ENCODE measurements at places on chromosomes 6 and 20.

DNA sequence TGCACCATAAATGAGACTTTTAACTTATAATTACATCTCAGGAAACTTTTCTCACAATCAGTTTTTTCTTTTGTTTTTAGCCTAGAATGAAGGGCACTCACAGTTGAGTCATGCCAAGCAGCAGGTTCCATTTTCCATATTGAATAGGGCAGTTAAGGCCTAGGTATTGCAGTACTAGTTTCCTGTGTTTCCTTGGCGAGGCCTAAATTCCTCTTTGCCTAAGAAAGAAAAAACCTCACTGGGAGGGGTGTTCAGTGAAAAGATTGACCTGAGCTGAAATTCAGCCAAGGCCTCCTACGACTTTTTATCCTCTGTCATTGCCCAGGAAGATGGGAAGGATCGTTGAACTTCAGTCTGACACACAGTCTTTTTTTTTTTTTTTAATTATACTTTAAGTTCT is 85.5 kb downstream of the IMPG1 start:
- DNase-seq: no peak

- no peak for DNase-seq
These were observed 2.7 kb upstream of the CD24 start for GRCh38 chr6:106977246-106977645.

DNA sequence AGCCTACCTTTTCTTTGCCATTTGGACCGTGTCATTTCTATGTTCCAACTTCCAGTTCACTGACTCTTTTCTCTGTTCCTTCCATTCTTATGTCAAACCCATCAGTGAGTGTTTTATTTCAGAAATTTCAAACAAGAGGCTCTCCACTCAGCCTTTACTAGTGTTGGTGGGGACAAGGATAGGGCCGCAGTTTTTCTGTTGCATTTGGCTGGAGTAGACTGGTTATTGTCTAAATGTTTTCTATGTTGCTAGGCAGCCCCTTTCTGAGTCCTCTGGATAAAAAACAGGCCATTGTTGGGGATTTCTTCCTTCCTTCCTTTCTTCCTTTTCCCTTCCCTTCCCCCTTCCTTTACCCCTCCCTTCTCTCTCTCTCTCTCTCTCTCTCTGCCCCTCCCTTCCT is 288.6 kb downstream of the PRKN start:
- no peak for DNase-seq

GRCh38 chr20:6611911-6612605 is 155.4 kb upstream of the BMP2 start:
- DNase-seq: no peak

DNA sequence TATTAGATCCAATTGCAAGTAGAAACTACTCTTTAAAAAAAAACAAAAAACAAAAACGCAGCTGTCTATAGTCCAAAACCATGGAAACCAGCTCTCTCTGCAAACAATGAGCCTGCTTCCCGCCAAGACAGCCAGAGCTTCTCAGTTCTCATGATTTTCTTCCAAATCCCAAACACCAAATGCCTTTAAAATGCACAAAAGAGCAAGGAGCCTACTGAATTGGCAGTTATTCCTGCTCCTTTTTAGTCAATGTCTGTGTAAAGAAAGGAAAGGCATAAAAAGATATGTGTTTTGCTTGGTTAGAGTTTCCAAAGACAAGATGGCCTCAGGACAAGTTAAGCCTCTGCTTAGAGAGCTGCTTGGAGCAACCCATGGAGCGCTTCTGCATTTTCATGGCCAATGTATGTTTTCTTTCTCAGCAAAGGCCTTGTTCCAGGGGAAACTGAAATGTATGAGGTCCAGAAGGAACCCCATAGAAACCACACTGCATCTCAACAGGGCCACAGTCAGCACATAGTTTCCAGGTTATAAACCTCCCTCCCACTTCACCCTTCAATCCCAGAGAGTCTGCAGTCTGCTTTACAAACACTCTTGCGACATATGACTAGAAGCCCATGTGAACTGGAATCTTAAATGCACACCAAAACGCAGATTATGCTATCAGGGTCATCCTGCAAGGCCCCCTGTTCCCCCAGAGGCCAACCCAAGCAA is 209.3 kb upstream of the TAB2 start:
- DNase-seq: no peak

- DNase-seq: no peak
These were observed 50.9 kb upstream of the FAM184A start for GRCh38 chr6:119129148-119129967.

DNA sequence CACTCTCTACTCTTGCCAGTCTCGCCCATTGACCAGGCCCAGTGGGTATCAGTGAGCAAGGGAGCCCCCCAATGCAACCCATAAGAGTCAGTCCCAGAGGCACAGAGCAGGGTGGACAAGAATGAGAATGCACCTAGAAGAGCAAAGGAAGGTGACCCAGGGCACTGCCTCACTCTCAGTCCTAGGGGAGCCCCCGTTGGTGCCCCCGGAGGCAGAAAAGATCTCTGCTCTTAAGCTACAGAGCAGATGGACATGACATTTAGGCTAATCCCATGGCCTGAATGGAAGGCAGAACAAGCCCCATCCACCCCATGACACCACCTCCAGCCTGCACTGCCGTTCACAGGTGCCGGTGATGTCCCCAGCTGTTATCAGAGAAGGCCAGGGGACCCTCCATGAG is 50.7 kb upstream of the PLEKHG1 start:
- DNase-seq: no peak

GRCh38 chr6:4858194-4859015 is 82.2 kb downstream of the CDYL start:
- no peak for DNase-seq

DNA sequence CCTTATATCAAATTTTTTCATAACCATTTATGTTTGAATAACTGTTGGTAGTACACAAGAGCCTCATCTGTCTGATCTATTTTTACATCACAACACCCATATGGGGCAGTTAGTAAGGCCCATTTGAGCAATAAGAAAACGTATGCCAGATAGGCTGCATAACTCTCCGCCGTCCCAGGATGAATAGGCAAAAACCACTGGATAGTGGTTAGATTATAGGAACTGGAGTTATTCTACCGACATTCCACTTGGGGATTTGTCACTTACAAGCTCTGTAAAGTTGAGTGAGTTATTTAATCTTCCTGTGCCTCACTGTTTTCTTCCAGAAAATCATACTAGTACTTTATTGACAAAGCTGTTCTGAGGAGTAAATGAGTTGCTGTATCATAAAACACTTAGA is 881.9 kb downstream of the QKI start:
- DNase-seq: no peak

- DNase-seq: no peak
These were observed 6.8 kb upstream of the ADTRP start for GRCh38 chr6:11785415-11785773.

GRCh38 chr6:53874964-53875363 is 80.2 kb downstream of the LRRC1 start:
- DNase-seq: no peak

GRCh38 chr6:103720393-103720792 is 1139.3 kb downstream of the HACE1 start:
- no peak for DNase-seq

DNA sequence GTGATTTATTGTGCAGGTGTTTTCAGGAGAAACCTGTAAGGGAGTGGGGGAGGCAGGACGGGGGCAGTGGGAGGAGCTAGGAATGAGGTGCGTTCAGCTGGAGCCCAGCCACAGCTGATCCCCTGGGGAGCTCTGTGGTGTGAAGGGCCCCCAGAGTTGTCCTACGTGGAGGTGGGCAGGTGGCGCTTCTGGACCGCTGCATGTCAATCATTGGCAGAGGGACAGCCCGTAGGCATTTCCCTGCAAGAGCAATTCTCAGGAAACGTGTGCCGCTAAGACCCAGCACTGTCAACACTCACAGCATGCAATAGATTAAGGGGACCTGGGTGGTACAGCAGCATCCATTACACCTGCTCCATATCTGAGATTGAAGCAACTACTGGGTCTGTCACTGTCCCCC is 88.0 kb downstream of the PRND start:
- DNase-seq: no peak

DNA sequence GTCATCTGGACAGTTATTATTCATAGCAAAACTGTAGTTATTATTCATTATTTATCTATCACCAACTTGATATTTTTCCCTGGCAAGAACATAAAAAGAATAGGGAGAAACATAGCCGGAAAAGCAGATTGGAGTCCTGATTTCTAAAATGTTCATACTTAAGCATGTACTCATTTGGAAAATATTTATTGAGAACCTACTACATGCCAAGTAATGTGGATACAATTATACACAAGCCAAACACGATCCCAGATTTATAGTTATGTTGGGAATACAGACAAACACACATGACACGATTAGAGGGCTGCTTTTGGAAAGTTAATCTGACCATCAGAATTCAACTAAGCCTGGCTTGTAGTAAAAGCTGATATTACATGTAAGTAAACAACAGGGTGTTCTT is 30.7 kb downstream of the ARHGAP18 start:
- DNase-seq: no peak

GRCh38 chr6:20647585-20647984 is 113.3 kb downstream of the CDKAL1 start:
- no peak for DNase-seq

GRCh38 chr6:4441981-4442434 is 306.6 kb upstream of the ECI2 start:
- no peak for DNase-seq

GRCh38 chr20:12166053-12166717 is 248.5 kb downstream of the BTBD3 start:
- no peak for DNase-seq

DNA sequence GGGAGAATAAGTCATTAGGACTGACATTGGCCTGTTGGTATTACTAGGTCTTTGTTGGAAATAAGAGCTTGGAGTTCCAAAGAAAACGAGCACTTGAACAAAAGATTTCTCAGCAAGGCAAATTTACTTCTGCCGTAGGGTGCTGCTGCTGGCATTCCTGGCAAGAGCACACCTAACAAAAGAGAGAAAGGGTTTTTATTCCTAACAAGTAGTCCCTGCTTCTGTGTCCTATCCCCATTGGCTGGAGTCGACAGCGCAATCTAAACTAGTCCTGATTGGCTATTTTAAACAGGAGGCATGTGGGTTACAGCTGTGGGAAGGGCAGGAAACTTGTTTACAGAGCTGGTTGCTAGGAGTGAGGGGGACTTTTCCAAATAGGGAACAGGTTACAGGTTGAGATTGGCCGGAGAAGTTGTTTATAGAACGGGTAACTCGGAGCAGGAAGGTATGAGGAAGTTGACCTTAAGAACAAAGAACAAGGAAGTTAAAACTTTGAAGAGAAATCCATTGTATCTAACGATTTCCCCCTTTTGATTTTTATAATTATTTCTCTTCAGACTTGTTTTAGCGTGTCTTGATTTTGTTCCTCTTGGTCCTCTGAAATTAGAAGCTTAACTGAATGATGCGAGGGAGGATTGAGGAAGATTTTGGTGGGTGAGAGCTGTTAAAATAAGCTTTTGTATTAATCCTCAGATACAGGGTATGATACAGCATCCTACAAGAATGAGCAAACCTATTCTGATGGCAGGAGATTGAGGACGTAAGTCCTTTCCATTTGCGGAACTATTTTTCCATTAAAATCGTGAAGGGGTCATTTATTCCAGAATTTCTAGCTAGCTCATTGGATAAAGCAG is 3.4 kb upstream of the ZNFX1 start:
- DNase-seq: no peak

GRCh38 chr6:32794510-32794909 is 22.3 kb downstream of the HLA-DOB start:
- no peak for DNase-seq

- DNase-seq: peak; percentile 56
These were observed 2.1 kb downstream of the NQO2 start for GRCh38 chr6:3001773-3002293.
